Bronchial epithelial cell (primary cell): ENCODE measurements at places on chromosomes 16 and 17.

GRCh38 chr17:50331085-50331791 lies 14.7 kb upstream of the XYLT2 start:
- DNase-seq, result peak; percentile 91

- DNase-seq, result no peak
These were observed 78.7 kb upstream of the ZNF750 start for GRCh38 chr17:82918508-82918907.

GRCh38 chr16:53666786-53667415 lies 36.8 kb downstream of the RPGRIP1L start:
- DNase-seq, result no peak

GRCh38 chr17:1122533-1123392 lies 57.0 kb downstream of the ABR start:
- DNase-seq, result peak; percentile 60

GRCh38 chr16:78396046-78396445 lies 296.6 kb downstream of the WWOX start:
- DNase-seq, result peak; percentile 2

DNA sequence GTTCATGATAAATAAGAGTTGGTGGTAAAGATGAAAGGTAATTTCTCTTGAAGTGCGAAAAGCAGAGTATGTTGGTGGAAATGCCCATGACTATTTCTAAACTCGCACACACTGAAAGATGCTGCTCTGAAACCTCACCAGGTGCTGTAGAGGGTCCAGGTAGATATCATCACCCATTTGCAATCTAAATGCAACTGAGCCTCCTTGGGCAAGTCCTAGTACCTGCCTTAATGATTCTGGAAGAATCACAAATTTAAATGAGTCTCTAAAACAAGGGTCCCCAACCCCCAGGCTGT lies 5.9 kb upstream of the MMD start:
- DNase-seq, result no peak

DNA sequence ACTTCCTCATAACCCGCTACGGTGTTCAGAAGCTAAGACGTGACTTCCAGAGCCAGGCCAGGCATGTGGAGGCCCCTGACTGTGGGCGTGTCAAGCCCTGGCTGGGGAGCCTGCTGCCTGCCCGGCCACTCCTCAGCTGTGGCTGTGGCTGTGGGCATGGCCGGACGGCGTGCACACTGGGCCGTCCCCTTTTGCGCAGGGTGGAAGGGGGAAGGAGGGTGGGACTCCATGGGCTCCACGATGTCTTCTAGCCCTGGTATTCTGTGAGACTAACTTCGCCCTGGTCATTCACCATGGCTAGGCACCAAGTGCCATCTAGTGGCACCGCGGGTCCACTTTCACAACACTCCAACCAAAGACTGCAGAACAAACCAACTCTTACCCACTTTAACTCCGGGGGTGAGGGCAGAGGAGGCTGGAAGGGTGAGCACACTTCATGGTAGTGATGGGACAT lies 67.9 kb downstream of the N4BP1 start:
- DNase-seq, result peak; percentile 51

- DNase-seq, result no peak
These were observed 2.5 kb upstream of the SRRM2 start for GRCh38 chr16:2749936-2750335.

GRCh38 chr17:1484676-1485422 lies 7.6 kb downstream of the MYO1C start:
- peak; percentile 42 for DNase-seq

- no peak for DNase-seq
These were observed 92.3 kb downstream of the WNT3 start for GRCh38 chr17:46726206-46726605.

GRCh38 chr16:50251375-50252081 lies 14.8 kb upstream of the ADCY7 start:
- DNase-seq, result peak; percentile 53

DNA sequence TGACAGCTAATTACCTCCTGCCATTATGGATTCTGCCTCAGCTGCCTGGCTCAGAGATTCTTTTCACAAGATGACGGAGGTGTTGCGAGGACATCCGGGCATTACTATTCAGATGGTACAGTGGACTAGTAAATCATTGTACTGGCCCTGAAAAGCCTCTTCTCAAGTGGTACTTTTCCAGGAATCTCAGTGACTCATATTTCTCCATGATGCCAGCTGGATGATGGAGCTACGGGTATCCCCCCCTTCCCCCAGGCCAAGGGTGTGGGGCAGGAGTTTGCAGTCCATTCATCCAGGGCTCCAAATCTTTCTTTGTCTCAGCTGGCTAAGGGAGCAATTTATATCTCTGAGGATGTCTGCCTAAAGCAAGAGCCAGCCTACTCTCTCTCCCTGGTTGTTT lies 107.7 kb upstream of the GPR139 start:
- no peak for DNase-seq

- no peak for DNase-seq
These were observed 3.4 kb upstream of the NUBP1 start for GRCh38 chr16:10740000-10740844.
